CD4-positive, alpha-beta T cell (primary cell): ENCODE measurements at places on chromosomes 12 and 14. TPM values are rescaled to one million over a fixed set of nuclear protein-coding genes. Genes with fewer than 3 reads are reported as not detected.

DNA sequence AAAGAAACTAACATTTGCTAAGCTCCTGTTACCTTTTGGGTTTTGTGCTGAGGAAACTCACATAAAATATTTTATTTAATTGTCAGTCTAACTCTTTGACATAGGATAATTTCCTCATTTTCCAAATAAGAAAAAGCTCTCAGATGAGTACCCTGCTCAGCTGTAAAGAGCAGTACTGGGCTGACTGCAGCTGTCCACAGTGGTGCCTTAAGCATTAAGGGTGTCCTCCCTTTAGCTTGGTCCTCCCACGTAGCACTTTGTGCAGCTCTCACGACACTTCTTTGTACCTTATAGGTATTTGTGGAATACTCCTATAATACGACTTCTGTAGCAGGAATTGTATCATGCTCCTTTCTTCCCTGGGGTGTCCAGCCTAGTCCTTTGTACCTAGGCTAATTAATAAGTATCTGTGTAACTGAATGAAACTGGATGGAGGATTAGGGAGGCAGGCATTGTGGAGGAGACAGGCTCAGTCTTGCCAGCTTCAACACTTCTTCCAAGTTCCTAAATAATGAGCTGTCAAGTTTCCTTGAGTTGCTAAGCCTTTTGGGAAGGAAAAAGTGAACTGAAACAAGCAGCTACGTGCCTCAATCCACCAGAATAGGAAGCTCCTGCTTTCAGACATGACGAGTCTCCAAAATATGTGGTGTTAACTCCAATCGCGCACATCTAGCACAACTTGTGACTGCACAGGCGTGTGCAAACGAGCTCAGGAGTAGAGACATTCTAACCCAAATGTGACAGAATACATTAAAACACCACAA lies 123.0 kb downstream of the SLC38A4 start:
- H3K36me3 ChIP-seq, result no peaks in the 10 kb centered on the region
- no peak overlapping the region for H3K4me3 ChIP-seq
- H3K4me1 ChIP-seq, result no peaks in the 10 kb centered on the region
- no peak overlapping the region for H3K27ac ChIP-seq

Gene PLA2G1B
- not detected for total RNA-seq

DNA sequence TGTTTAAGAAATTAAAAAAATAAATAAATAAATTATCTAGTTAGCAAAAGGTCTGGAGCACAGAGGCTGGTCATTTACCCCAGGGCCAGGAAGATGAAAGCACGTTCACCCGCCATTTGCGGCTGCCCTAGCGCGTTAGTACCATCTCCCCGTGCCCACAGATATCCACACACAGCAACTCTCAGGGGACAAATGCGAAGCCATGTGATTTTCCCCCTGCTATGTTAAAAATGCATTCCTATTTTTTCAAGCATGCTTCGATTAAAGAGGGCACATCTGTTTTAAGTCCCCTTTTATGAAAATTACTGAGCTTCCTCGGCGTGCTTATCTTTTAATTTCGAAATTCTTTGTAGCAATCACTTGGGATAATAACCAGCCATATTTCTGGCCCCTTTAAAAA lies 56.9 kb upstream of the PIWIL1 start:
- no peak overlapping the region for H3K4me3 ChIP-seq
- DNase-seq, result no peak

GRCh38 chr12:14126692-14127091 lies 145.3 kb upstream of the GRIN2B start:
- no peak overlapping the region for H3K27ac ChIP-seq
- no peaks in the 10 kb centered on the region for H3K4me1 ChIP-seq
- H3K4me3 ChIP-seq, result no peak overlapping the region
- no peak for DNase-seq
- H3K27me3 ChIP-seq, result no peaks in the 10 kb centered on the region

DNA sequence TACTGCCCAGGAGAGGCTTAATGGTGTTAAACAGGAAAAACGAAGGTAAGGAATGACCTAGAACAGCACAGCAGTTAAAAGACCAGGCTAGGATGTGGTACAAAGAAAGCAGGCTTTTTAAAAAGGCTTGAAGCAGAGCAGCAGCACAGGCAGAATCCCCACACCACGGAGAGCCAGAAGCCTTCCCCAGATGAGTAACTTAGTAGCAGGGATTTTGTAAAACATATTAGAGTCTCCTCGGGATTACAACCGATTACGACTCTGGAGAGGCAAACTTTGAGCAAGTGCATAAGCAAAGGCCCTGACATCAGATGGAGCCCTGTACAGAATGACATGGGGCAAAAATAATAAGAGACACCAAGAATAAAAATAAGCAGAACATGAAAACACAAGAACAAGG lies 37.1 kb upstream of the DHRS4 start:
- DNase-seq, result no peak
- H3K27me3 ChIP-seq, result no peaks in the 10 kb centered on the region
- no peaks in the 10 kb centered on the region for H3K36me3 ChIP-seq
- H3K27ac ChIP-seq, result no peak overlapping the region
- no peaks in the 10 kb centered on the region for H3K4me1 ChIP-seq
- H3K4me3 ChIP-seq, result no peak overlapping the region

GRCh38 chr12:96170328-96170727 lies 23.8 kb upstream of the ELK3 start:
- H3K4me3 ChIP-seq, result no peak overlapping the region
- no peaks in the 10 kb centered on the region for H3K27me3 ChIP-seq
- no peak for DNase-seq

Gene TMCC3
- total RNA-seq, result 0.78 TPM
